ENCODE measurements at places on chromosomes 16 and 17.

DNA sequence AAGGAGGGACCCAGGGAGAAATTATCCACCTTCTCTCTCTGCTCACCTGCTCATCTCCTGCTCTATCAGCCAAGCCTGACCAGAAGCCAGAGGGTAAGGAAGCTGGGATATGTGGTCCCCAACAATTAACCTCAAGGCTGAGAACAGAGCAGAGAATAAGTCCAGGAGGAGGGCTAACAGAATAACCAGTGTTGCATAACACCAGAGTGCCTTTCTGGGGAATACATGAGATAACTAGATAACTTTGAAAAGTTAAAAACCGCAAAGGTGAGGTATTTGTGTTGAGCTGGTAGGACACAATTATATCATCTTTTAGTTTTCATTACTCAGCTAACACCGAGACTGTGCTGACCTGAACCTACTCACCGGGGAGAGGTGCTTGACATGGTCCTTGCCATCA lies 180.8 kb downstream of the SALL1 start:
- no peak for DNase-seq

GRCh38 chr17:56157845-56158244 lies 4.6 kb downstream of the ANKFN1 start:
- DNase-seq: no peak

GRCh38 chr17:9999919-10000695 lies 95.0 kb upstream of the RCVRN start:
- no peak for DNase-seq

DNA sequence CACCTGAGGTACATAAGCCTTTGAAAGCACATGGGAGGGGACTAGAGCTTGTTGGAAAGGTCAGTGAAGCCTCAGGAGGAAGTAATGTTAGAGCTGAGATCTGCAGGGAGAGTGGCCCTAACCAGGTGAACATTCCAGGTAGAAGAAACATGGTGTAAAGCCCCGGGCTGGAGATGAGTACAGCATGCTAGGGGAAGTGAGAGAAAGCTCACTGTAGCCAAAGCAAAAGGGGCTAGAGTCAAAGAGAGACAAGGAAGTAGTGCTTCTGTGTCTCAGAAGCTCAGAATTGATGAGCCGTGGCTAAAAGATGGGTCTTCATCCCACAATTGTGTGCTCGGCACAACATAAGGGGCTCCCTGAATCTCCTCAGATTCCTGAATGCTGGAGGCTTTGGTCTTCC lies 481.8 kb downstream of the XYLT1 start:
- no peak for DNase-seq

GRCh38 chr17:46901291-46901690 lies 21.7 kb upstream of the GOSR2 start:
- DNase-seq: no peak

GRCh38 chr16:5490499-5490898 lies 392.9 kb upstream of the EEF2KMT start:
- no peak for DNase-seq

- no peak for DNase-seq
Measured at GRCh38 chr17:38428112-38428642, at the start of gene ARHGAP23. Gene ARHGAP23, plus strand, starts transcription at chr17:38428464. Its CDS starts 22 bp downstream, at chr17:38428486.

- no peak for DNase-seq
Measured at GRCh38 chr17:65629234-65629690, 67.8 kb upstream of the AXIN2 start.

- DNase-seq: no peak
Measured at GRCh38 chr16:56855201-56855600, 9.8 kb upstream of the SLC12A3 start.

- DNase-seq: no peak
Measured at GRCh38 chr16:47815655-47816054, 340.1 kb downstream of the ABCC12 start.

- DNase-seq: peak; percentile 69
Measured at GRCh38 chr16:29848420-29849297, 14.4 kb downstream of the CDIPT start.

GRCh38 chr17:32916134-32916533 lies 11.8 kb upstream of the TMEM98 start:
- no peak for DNase-seq

GRCh38 chr16:58035356-58036170 lies 10.0 kb downstream of the MMP15 start:
- DNase-seq: no peak

DNA sequence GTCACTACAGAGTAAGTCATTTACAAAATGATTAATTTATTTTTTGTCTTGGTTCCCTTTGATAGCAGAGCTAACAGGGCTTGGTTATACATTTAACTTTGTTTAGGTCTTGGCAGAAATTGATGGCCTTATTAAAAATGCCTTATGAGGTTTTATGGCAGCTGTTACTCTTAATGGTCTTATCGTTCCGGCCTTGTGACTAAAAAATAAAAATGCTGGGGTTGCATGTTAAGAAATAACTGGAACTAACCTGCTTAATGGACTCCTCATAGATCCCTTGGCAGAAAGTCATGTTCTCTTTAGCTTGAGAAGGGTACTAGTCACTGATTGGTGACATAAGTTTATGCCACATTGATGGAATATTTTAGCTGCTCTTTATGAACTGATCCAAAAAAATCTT lies 18.3 kb downstream of the COX11 start:
- DNase-seq: no peak

- DNase-seq: no peak
Measured at GRCh38 chr16:81424771-81425170, 19.8 kb upstream of the CMIP start.

- DNase-seq: no peak
Measured at GRCh38 chr17:9169116-9169515, 147.8 kb downstream of the NTN1 start.

DNA sequence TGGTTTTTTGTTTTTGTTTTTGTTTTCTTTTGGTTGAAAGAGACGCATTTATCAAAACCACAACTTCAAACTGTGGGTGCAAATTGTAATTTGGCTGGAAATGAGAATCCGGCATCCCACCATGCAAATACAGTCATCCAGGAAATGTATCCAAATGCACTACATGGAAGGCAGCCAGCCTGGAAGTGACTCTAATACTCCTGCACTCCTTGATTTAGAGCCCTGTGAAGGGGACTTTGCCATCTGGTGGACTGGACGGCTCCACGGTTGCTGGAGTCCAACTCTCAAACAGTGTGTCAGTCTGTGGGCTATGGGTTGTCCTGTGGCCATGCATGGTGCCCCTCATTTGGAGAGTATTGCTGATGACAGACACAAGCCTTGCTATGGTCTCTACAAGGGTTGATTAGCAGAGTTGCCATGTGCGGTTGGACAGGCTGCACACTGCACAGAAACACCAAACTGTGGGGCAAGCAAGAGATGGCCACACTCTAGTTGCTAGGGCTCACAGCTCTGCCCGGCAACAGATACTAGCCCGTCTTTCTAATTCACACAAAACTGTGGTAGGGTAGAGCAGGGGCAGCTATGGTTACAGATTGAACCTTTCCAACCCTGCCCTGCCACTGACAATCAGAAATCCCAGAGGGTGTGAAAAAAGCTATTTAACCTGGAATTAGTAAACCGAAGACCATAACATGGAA lies 62.4 kb downstream of the VAT1L start:
- peak; percentile 79 for DNase-seq

DNA sequence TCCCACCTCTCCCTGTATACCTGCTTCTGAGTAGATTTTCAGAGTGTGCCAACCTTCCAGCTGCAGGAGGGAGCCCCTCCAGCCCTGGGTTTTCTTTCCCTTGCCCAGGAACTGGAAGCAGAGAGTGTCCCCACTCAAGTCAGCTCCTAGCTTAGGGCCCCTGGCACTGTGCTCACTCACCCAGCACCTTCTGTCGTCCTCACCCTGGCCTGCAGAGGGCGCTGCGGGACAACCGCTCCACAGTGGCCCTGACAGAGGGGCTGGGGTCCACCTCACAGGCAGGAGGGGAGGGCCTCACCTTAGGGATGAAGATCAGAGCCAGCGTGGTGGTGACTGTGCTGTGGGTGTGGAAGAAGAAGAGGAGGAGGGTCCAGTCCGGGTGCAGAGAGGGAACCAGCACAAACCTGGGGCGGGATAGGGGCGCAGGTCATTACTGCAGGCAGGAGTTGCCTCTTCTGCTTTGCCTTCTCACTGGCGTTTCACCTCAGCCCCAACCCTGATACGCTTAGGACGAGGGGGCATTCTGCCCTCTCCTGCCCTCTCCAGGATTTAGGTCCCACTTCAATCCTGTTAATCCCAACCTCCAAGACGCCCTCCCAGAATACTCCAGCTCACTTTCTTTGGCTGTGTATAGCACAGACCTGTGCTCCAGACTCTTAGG lies 10.0 kb downstream of the GPR179 start:
- DNase-seq: no peak

DNA sequence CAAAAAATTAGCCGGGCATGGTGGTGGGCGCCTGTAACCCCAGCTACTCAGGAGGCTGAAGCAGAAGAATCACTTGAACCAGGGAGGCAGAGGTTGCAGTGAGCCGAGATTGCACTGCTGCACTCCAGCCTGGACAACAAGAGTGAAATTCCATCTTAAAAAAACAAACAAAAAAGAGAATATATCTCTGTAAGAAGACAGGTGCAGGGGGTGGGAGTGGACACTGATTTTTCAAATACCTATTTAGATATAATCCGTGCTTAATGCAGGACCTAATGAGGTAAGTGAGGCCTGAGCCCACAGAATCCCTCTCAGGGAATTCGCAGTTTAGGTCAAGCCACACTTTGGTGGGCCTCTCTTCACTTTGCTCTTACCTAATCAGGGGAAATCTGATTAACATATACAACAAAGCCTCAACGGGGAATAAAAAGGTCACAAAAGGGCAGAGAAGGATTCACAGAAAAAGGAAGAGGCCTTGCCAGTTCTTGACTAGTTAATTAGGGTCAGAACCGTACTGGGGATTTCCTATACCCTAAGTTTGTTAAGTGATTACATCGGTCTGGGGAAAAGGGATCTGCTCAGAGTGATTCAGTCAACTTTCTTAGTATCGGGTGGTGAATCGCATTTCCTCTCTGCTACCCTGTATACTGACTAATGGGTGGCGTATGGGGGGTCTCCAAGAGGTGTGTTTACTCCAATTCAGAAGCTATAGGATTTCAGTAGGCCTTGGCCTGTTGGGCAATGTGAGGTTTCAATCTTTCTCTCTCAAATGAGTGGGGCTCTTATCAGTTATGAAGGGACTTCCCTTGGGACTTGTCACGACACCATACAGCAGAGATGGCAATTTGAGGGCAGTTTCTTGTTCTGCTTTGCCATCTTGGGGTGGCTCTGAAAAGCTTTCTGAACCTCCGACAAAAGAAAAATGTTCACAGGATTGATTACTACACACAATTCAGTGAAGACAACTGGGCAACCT lies 1.9 kb upstream of the NFAT5 start:
- DNase-seq: peak; percentile 44

DNA sequence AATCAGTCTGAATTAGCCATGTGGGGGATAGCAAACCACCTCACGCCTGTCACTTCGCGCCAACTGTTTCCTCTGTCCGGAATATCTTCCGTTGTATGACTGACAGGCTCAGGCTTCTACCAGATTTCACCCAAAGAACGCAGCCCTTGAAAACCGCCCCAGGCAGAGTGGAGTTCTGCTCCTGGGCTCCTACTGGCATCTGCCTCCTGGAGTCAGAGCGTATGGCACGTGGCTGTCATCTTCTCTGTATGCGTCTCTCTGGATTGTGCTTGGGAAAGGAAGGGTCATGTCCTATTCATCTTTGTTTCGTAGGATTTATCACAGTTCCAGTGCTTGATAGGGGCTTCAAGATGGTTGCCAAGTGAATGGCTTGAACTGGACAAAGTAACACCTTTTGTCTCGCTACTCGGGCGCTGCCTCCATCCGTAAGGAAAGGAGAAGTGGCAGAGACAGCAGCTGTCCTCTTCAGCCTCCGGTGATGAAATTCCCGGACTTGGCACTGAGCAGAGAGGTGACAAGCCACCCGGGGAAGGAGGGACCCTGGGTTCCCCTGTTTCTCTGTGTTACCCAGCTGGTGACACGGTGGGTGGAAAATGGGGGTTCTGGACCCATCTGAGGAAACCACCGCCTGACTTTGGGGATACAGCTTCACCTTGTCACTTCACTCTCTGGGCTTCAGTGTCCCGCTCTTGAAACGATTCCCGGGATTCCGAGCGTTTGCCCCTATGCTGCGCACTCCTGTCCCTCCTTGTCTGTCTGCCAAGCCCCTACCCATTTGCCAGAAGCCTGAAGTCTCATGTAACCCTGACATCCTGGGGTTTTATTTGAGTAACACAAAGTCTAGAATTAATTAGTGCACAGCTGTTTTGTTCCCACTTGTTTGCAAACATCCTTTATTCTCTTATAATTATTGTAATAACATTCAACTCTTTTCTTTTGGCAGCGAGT lies 13.9 kb downstream of the KIAA0513 start:
- DNase-seq: no peak

DNA sequence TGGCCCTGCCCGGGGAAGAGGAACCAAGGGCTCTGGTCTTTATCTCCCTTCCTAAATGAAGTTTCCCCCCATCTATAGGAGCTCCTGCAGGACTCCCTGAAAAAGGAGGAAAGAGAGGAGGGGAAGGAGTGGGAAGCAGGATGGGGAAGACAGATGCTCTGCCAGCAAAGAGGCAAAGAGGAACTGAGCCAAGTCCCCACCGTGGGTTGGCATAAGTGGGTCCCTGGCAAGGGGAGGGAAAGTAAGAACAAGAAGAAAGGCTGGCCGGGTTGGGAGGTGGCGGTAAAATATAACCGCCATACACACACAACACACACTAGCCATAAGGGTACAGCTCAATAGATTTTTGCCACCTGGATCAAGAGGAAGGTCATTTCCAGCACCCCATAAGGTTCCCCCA lies 6.1 kb upstream of the EIF1 start:
- no peak for DNase-seq

GRCh38 chr16:4172070-4172469 lies 55.8 kb upstream of the ADCY9 start:
- DNase-seq: no peak

GRCh38 chr17:78789663-78790181 lies 7.6 kb upstream of the CYTH1 start:
- no peak for DNase-seq

- DNase-seq: no peak
Measured at GRCh38 chr17:77115510-77115909, 25.3 kb upstream of the SEC14L1 start.

DNA sequence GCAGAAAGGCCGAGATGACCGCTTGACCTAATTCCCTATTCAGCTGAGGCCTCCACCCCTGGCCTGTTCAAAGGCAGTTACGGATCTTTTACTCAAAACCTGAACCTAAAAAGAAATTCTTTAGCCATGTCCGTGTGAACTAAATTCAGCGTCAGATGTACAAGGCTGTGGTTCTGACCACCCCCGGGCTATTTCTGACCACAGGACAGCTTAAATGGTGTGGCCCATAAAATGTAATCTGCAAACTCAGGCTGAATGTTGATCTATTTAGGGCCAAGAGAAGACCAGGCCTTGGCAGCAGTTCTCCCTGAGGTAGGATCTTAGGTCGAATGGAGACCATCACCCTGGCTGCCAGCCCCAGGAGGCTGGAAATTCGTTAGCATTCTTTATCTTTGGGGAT lies 485.5 kb downstream of the WWOX start:
- DNase-seq: no peak

GRCh38 chr17:68179236-68179925 lies 68.5 kb upstream of the AMZ2 start:
- no peak for DNase-seq
